SHP77 (cell line): ENCODE measurements at places on chromosomes 3 and 15.

GRCh38 chr3:152742368-152743347, 92.3 kb upstream of the P2RY1 start:
- DNase-seq: no peak

- DNase-seq: no peak
These were observed 220.0 kb upstream of the ARHGEF26 start for GRCh38 chr3:153901152-153901551.

- DNase-seq: no peak
These were observed 18.1 kb downstream of the TRPM1 start for GRCh38 chr15:31083370-31083780.

DNA sequence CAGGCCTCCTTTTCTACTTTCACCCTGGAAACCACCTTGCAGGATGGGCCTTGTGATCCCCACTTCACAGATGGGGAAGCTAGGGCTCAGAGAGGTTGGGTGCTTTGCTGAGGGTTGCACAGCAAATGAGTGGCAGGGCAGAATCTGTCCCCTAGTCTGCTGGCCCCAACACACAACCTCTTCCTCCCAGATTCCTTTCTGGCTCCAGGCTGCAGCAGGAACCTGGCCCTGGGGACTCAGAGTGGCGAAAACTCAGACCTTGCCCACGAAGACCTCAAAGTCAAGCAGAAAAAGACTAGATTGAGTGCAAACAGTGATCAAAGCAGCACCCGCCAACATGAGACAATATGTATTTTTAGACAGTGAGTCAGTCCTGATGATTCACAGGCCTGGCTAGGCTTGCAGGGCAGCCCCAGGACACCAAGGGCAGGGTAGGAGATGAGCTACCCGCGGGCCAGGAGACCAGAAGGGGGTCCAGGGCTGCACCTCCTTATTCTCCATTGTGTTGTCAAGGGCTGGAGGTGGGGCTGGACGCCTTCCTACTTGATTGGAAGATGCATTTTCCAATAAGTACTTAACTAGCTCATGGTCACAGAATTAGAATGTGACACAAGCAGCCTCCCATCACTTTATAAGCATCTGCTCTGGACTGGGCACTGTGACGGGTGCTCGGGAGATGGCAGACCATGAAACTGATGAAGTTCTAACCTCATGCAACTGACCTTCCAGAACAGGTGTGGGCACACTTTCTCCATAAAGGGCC, 23.9 kb downstream of the GOLGA6L2 start:
- DNase-seq: no peak

DNA sequence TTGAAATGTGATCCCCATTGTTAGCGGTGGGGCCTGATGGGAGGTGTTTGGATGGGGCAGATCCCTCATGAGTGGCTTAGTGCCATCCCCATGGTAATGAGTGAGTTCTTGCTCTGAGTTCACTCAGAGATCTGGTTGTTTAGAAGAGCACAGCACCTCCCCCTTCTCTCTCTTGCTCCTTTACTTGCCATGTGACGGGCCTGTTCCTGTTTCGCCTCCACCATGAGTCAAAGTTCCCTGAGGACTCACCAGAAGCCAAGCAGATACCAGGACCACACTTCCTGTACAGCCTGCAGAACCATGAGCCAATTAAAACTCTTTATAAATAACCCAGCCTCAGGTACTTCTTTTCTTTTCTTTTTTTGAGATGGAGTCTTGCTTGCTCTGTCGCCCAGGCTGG, 46.6 kb downstream of the ANP32A start:
- DNase-seq: no peak

- DNase-seq: no peak
These were observed 476.9 kb downstream of the SQOR start for GRCh38 chr15:46111730-46112129.

DNA sequence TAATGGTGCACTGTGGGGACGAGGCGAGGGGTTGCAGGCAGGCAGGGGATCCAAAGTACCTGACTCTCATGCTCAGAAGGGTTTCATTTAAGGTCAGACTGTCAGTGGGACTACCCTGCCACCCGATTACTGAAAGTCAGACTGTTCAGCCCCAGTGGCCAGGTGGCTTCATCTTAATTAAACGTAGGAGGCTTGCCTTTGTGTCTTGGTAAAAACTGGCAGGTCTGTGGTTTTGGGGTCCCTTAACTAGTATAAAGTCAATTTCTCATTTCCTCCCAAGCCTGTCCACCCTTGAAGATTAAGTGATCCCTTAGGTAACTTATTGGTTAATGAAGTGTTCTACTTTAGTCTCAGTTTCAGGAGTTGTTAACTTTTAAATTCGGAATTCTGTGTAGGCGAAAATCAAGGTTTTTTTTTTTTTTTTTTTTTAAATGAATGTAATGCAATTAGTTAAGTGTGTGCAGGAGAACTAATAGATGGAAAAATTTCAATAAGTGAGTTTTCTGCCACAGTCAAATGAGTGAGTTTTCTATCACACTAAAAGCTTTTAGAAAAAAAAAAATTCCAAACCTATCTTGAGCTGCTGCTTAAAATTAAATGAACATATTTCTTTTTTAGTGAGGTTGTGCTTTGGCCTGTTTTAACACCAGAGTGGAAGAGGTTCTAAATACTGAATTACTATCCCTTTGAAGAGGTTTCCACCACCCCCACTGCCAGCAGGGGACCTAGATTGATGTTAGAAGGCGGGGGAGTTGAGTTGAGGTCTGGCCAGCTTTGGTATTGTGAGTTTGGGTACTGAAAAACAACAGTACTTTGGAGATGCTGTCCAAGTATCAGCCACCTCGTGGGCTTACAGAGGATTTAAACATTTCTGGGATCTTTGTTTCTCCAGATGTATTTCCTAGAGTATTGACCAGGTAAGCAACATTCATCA, 15.2 kb downstream of the ITPR1 start:
- no peak for DNase-seq

- no peak for DNase-seq
These were observed 24.6 kb upstream of the AP4E1 start for GRCh38 chr15:50883903-50884302.
